ENCODE measurements at places on chromosomes 3 and 15.

DNA sequence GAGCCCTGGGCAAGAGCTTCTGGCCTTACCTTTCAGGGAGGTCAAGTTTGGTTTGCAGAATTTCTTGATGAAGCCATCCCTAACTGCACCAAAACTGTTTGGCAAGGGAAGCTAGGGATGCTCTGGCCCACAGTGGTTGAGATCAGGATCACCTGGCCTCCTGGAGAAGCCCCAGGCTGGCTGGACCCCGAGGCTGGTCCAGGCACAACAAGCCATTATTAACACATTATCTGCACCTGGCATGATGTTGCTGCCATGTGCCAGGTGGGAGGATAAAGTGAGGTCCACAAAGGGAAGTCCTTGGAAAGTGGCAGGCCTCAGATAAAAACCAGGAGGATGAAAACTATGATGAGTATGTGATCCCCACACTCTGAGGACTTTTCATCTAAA, 35.9 kb upstream of the DUSP7 start:
- DNase-seq, result no peak

DNA sequence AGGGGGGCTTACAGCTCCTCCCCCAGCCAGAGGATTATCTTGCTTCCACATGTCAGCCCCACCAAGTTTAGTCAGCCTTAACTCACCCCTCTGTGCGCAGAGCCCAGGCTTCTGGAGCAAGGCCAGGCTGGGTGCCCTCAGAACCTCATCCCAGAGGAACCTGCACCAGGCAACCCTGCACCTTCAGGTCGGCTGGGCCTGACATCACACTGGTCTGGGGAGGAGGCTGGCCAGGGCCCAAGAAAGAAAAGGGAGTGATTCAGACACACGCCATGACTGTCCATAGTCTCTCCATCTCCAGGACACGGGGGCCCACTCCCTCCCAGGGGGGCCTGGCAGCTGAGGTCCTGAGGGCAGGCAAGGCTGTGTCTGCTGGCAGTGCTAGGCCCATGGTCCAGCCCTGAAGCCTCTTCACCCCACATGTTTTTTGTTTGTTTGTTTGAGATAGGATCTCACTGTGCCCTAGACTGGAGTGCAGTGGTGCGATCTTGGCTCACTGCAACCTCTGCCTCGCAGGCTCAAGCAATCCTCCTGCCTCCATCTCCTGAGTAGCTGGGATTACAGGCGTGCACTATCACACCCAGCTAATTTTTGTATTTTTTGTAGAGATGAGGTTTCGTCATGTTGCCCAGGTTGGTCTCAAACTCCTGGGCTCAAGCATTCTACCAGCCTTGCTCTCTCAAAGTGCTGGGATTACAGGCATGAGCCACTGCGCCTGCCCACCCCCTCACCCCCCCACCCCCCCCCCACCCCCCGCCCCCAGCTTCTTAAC, 11.1 kb downstream of the TNK2 start:
- no peak for DNase-seq

- no peak for DNase-seq
These were observed 76.5 kb downstream of the B3GALNT1 start for GRCh38 chr3:161028555-161029153.

- no peak for DNase-seq
These were observed 229.3 kb upstream of the ARPP21 start for GRCh38 chr3:35409991-35410390.

DNA sequence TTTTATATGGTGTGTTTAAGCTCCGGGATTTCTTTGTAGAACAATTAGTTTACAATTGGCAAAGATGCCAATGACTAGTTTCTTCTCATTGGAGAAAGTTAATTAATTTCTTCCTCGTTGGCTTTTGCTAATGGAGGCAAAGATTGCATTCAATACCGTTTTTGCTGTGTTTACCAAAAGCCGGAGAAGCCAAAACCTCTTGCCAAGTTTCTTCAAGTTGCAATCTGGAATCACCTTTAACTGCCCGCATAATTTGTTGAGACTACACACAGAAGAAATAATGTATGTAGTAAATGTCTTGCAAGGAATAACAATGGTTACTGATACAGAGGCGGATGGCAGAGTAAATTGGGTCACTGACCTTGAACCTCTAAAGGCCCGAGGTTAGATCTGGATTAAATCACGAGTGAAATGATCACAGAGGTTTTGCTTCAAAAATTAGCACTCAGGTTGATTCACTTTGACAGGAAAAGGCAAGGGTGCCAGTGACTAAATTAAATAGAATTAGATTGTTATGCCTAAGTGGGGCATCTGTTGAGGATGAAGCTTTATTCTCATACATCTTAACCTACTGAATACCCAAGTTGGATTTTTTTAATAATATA, 732.1 kb upstream of the NR2F2 start:
- DNase-seq, result no peak

DNA sequence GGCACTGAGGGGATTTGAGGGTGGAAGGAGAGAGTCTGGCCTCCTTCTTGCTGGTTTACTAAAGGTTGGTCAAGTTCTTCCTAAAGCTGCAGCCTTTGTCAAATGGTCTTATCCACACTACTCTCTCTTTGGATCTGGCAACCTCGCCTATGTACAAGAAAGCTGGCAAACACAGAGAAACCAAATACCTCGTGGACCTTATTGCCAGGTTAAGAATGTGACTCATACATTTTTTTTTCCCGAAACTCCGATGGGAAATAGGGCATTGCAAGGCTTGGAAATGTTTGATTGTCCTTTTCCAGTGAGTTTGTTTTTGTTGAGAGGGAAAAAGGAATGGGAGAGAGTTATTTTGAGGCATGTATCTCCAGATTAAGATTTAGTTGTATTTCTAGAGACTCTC, 13.9 kb downstream of the EOMES start:
- DNase-seq, result no peak

GRCh38 chr3:67719333-67719732, 64.9 kb upstream of the SUCLG2 start:
- DNase-seq, result no peak

DNA sequence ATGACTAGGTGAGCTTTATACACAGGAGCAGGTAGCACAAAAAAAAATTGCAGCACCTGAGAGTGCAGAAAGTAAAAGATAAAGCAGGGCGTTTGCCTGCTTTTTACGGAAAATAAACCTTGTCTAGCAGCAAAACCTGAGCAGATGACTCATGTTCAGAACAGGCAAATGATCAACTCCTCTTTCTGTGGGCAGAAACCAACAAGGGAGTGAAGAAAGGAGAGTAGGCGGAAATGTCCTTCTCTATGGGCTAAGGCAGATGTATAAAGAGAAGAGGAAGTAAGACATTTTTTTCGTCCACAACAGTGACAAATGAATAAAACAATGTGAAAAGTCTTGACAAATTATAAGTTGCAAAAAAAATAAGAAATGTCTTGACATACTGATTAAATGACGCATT, 24.5 kb upstream of the GMNC start:
- DNase-seq, result no peak

GRCh38 chr3:29281344-29282241, 722 bp downstream of the RBMS3 start:
- DNase-seq, result no peak

- DNase-seq, result no peak
These were observed 262.0 kb upstream of the KCNH8 start for GRCh38 chr3:18886331-18886730.

DNA sequence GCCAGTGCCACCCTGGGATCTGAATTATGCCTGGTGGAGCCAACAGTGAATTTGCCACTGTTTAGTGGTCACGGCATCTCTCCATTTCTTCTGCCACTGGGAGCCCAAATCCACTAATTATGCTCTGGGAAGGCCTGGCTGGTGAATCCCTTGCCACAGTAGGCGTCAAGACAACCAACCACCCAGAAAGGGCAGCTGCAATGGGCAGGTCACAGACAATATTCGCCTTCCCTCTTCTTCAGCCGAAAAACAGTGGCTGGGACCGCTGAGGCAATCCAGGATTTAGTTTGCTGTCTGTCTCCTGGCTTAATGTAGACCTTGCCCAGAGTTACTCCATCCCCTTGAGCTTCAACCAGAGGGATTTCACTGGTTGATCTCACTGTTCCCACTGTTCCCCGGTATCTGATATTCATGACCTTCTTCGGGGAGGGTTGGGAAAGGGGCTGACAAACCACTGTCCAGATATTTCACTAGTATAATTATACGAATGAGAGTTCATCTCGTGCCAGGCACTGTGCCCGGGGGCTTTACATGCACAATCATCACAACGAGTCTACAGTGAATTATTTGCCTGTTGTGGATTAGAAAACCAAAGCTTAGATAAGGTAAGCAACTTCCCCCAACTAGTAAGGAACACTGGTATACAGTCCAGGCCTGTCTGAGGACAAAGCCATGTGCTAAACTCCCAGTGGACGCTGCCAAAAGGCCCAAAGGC, 49.9 kb upstream of the RAB6B start:
- DNase-seq, result no peak

DNA sequence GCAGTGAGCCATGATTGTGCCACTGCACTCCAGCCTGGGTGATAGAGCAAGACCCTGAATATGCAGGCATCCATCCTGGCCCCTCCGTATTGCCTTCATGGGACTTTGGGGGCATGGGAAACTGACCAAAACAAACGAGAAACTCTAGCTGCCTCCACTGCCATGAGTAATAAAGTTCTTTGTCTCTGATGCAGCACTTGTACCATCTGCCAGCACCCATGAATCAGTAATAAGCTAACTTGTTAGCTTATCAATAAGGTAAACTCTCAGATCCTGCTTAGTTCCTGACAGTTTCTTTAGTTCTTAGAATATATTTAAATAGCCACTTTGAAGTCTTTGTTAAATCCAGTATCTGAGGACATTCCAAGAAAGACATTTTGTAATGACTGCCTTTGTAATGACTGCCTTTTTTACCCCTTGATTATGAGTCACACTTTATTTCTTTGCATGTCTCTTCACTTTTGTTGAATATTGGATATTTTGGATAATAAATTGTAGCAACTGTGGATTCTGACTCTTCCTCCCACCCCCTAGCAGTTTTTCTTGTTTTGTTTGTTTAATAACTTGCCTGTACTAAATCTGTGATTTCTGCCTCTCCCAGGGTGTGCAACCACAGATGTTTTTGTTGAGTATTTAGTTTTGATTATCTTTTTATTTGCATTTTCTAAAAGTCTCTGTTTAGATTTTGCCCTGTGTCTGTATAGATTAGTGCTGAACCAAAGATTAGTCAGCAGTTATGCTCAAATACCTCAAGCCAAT, 136.9 kb downstream of the HCN4 start:
- DNase-seq, result no peak

GRCh38 chr15:70200511-70201424, 103.1 kb upstream of the TLE3 start:
- peak; percentile 62 for DNase-seq

DNA sequence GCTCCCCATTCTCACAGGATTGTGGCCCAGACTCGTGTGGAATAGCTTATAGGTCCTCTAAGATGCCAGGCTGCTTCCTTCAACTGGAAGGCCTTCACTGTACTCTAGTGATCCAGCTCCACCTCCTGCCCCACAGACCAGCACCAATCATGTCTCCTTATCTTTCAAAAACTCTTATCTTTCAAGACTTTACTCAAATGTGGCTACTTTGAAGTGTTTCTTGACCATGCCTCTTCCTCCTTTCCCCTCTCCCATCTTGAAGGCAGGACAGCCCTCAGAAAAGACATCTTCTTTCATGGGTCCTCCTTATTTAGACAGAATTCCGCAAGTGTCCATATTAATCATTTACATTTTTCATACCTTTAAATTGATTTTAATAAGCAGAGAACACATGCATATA, 142.3 kb downstream of the CHST2 start:
- no peak for DNase-seq

DNA sequence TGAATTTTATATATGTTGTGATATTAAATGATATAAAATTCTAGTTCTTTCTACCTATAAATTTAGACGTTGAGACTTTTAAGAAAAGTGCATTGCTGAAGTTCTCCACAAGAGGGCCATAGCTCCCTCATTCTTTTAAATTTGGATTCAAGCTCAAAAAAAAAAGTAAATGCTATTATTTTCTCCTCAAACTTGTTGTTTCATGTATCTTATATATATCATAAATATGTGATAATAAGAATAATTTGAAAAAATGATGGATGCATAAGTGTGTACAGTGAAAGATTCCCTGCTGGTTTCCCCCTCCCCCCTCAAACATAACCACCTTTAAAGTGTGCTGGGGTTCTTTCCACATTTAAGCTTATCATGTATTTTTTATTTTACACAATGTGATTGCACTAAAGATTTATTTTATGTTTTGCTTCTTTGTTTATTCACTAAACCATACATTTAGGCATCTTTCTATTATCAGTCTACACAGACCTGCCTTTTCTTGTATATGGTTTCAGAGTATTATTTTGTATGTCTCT, 769.4 kb upstream of the GOLIM4 start:
- no peak for DNase-seq

DNA sequence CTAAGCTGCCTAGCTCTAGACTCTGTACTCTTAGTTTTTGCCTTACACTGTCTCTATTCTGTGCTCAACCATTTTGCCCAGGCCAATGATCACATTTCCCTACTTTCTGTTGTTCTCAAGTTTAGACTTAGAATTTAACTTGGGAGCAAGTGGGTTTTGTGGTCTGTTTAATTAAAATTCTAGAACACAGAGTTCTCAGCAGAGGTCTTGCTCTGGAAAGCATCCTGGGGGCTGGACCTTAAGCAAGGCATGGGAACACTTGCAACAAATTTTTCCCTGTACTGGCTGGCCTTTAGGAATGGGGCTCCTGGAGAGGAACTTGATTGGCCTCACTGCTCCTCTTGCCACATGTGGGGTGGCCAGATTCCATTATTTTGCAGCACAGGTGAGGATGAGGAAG, 236.3 kb upstream of the LRTM1 start:
- no peak for DNase-seq

GRCh38 chr3:151620071-151620470, 113.7 kb upstream of the AADACL2 start:
- DNase-seq, result no peak

DNA sequence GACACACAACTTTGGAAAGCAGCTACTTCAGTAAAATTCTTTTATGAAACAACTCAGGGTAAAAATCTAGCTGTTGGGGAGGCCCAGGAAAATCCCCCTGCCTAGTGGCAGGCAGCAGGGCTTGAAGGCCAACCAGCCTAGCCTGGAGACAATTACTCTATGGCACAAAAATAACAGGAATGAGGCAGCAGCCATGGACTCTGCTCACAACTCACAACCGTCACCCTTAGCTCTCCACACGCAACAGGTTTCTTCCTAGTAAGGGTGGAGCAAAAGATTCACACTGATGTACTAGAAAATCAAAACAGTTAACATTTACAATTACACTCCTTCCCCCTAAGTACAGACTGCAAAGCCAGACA, 530 bp upstream of the FBXL22 start:
- DNase-seq, result no peak

GRCh38 chr3:15325228-15325627, 7.2 kb downstream of the SH3BP5 start:
- no peak for DNase-seq

All from anterior cingulate cortex (tissue), 58 donors.